ENCODE measurements at places on chromosomes 16 and 17.
A peak's percentile ranks its signal among the peaks of the same experiment; 100 is the strongest.

DNA sequence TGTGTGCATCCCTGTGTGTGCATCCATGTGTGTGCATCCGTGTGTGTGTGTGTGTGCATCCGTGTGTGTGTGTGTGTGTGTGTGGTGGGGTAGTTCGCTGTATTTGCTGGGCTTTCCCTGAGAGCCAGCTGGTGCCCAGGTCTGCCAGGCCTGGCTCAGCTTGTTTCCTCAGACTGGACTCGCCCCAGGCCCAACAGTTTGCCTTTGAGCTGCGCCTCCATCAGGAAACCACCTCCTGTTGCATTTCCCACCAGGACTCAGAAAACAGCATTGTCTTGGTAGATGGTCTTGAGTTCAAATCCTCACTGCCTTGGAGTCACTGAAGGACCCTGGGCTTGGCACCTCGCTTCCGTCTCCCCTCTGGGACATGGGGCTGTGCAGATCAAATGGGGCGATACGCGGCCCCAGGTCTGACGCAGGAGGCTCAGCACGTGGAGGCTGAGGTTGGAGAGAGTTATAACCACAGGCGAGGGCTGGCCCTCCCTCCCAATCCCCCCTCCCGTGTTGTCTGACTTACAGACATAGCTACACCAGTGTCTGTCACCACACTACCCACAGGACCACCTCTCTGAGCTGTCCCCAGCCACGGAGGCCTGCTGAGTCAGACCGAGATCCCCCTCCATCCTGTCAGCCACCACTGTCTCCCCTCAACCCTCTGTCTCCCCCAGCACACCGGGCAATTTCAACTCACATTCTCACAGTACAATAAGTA is 4.7 kb downstream of the ITGAE start:
- DNase-seq: peak; percentile 62

GRCh38 chr17:74211912-74212208 is 1.5 kb upstream of the TTYH2 start:
- no peak for DNase-seq

- DNase-seq: no peak
These were observed 254.4 kb downstream of the SHISA9 start for GRCh38 chr16:13155780-13156179.

- no peak for DNase-seq
These were observed 44.6 kb upstream of the MAF start for GRCh38 chr16:79644971-79645667.

DNA sequence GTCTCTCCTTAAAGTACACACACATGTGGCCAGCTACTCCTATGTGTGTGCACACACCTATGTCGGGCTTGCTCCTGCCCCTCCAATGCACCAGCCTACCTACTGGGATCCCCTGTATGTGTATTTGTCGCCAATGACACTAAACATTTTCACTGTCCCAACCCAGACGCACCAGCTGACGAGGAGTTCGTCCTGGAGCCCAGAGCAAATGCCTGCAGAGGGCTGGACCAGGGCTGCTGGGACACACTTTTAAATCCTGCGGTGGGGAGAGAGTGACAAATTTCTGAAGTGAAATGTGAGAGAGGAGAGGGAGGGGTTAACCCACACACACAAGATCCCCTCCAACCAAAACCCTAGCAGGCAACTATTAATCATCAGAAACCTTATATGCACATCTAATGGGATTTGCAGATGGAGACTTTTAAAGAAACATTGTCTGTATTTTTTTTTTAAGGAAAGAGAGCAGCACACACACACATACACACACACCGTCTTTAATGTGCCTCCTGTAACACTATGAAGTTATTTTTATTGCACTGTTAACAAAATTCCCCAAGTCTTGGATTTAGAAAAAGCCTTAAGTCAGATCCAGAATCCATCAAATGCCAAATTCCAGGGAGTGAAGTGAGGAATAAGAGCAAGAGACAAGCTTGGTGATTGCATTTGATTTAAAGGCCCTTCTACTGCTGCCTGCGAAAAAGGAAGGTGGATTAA is at the start of gene MEOX1:
Gene MEOX1, minus strand, starts transcription at position 224 of the 714 bp plus-strand sequence. CDS start 388 bp downstream, outside the sequence.
- DNase-seq: no peak

Data from activated CD4-positive, alpha-beta T cell treated with anti-CD3 and anti-CD28 coated beads, Interleukin-2, amount 50 U/mL, for 4 hours (primary cell).